ENCODE measurements at places on chromosomes 13 and 19.

- DNase-seq, result no peak
These were observed 6.2 kb downstream of the SYT5 start for GRCh38 chr19:55173714-55174409.

GRCh38 chr19:11194656-11195558 lies 2.4 kb downstream of the KANK2 start:
- DNase-seq, result no peak

GRCh38 chr13:28889086-28889732 lies 69.1 kb downstream of the MTUS2 start:
- no peak for DNase-seq

DNA sequence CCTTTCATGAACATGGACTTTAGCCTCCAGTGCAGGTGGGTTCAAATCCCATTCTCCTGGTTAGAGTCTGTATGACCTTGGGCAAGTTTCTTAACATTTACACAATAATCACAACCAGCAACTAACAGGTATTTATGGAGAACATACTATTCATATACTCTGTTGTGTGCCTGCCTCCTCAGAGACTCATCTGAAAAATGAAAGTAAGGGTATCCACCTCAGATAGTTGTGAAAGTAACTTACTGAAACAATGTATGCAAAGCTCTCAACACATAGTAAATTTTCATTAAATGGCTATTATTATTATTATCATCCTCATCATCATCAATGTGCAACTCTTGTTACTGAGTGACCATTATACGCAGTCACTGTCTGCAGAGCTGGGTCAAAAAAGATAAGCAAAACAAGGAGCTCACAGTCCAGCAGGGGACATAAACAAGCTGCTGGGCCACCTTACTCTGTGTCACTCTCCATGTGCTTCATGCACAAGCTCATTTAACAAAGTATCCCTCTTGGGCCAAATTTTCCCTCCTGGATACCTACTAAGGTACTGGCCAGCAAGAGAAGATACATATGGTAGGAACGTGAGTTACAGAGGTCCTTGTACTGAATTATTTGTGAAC lies 70.9 kb upstream of the FNDC3A start:
- DNase-seq, result no peak

DNA sequence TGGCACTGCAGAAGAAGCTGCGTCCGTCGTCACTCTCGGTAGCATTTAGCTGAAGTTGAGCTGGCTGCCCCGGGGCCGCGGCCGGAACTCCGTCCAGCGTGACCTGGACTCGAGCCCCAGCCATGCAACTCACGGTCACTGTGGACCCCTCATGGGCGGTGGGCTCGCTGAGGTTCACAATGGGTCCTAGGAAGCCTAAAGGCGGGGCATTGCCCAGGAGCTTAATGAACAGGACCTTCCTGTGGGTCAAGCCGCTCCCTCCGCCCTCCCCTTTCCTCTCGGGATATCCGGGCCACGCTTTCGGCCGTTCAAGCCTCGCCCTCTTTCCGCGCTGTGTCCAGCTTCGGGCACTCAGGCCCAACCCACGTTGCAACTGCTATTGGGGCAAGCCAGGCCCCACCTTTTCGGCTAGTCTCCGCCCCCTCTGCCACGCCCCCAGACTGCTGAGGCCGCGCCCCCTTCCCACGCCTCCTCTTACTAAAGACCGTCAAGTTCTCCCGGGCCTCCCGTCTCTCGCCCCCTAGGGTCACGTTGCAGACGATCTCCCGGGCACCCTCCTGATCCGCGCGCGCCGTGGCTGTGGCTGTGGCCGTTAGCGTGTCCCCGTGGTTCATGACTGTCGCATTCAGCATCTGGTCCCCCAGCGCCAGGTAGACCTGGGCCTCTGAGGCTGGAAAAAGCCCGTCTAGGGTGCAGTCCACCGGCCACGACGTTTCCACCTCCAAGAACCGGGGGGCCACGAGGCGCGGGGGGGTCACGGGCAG lies 1.4 kb upstream of the RAVER1 start:
- DNase-seq, result no peak

GRCh38 chr13:52776726-52777125 lies 37.1 kb upstream of the CNMD start:
- no peak for DNase-seq

GRCh38 chr19:28889941-28890670 lies 322.8 kb downstream of the UQCRFS1 start:
- no peak for DNase-seq

GRCh38 chr13:101230271-101230890 lies 185.9 kb downstream of the NALCN start:
- DNase-seq, result no peak

DNA sequence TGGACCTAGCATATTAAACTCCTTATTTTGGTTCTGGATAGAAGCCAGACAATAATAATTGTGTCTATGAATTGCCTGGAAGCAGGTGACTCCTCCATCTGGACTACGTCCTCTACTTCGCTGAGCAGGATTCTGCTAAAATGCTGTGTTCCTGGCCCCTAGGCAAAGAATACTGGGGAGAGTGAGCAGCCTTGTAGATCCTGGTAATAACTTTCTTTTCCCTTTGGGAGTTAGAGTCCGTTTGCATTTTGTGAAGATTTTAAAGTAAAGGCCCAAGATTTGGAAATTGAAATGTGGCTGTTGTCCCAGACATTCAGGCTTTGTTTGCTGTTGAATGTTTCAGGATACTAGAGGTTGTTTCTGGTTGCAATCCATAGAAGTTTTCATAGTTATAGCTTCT lies 511.9 kb upstream of the KLF12 start:
- DNase-seq, result no peak

GRCh38 chr13:107367258-107367657 lies 799.3 kb upstream of the ARGLU1 start:
- DNase-seq, result no peak

- DNase-seq, result no peak
These were observed 6.3 kb downstream of the CFAP97D2 start for GRCh38 chr13:114185182-114185971.

GRCh38 chr19:17751912-17752273 lies 616 bp downstream of the FCHO1 start:
- no peak for DNase-seq

GRCh38 chr19:41776700-41777099 lies 19.7 kb upstream of the CEACAM3 start:
- DNase-seq, result no peak

DNA sequence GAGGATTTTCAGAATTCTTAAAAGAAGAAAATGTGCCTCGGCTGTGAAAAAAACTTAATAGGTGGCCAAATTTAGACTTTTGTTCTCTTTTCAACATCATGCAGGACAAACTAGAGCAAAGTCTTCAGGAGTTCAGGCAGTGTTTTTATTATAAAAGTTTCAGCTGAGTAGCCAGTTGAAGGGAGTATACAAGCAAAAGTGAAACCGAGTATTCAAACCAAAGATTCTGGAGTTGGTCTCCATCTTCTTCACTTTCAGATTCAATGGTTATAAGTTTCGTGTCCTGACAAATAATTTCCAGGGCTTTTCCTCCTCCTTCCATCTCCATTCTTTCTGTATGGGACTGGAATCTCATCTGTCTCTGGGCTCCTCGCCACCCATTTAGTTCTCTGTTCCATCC lies 379.7 kb downstream of the GPC5 start:
- DNase-seq, result no peak

DNA sequence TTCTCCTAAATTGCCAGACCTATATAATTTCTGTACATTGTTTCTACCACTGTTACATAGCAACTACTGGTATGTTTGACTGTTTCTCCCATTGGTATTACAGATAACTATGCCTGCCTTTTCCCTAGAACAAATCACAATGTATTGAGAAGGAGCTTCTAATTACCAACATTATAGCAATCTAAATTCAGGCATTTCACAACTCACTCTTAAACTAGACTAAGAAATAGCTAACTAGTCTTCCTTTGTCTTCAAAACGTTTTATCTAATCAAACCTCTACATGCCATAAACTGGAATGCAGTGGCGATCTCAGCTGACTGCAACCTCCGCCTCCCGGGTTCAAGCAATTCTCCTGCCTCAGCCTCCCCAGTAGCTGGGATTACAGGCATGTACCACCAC lies 18.2 kb downstream of the RBM26 start:
- no peak for DNase-seq

DNA sequence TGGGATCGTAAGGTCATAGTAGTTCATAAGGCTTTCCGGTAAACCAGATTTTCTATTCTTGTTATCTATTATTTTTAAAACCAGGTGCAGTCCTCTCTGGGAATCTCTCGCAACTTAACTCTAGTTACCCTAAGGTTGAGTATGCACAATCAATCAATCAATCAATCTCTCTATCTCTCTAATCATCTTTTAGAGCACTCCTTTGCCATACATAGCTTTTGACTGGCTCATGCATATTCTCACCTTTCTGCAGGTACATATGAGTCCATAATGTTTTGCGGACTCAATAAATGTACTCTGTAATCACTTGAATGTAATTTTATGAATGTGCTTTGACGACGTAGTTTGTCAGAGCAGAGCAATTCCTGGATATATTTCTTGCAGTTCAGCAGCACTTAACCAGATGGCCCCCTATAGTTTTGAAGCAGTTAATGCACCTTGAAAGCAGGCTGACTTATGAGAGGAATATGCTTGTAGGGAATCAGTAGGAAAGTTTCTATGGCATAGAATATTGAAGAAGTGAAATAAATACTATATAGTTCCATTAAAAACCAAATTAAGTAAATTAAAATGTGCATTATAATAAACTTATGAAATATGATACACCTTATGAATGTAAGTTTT lies 524.7 kb downstream of the GPC5 start:
- no peak for DNase-seq

GRCh38 chr13:42047561-42048341 lies 697 bp upstream of the DGKH start:
- DNase-seq, result no peak

GRCh38 chr13:73303851-73304250 lies 245.0 kb downstream of the KLF5 start:
- no peak for DNase-seq

DNA sequence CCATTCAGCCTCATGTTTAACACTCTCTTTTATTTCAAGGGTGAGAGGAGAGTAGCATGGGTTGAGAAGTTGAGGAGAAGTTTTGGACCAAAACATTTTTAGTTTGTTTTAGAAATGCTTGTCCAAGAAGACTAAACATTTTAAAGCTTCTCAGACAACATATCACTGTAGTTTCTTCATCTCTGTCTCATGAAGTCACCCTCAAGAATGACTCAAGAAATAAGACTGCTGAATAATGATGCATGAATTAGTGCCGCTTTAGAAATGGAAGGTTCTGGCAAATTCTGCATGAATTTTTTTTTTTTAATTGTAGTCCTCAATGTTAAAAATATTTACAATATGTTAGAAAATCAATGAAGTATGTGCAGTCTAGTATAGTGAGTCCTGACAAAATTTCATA lies 422.7 kb upstream of the ARGLU1 start:
- DNase-seq, result no peak

- peak; percentile 40 for DNase-seq
These were observed 176.9 kb downstream of the SHISA2 start for GRCh38 chr13:25874907-25875306.

DNA sequence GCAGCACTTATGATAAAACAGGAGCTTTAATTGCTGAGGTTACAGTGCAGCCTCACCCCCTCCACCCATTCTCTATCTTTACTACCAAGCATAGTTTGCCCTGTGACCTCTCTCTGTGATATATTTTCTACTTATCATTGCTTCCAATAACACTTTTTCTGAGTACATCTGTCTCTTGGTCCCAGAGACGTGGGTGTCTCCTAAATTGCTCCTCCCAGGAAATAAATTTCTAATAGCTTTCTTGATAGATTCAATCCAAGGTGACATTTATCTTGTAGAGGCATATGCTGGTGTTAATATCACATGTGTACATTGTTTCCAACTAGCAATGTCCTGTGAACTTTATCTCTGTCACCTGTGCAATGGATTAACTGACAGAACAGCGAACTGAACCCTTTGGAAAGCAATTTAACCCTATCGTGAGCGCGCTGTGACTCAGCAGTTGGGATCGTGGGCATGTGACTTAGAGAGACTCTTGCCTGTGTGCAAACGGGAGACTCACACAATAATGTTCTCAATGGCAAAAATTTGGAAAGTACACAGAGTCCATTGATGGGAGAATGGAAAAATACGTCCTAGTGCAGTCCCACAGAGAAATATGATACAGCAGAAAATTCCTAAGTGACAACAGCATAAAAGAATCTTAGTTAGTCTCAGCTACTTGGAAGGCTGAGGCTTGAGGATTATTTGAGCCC lies 7.0 kb upstream of the MAP2K2 start:
- DNase-seq, result no peak

- no peak for DNase-seq
These were observed 700 bp downstream of the ZNF816 start for GRCh38 chr19:52961981-52962380.

DNA sequence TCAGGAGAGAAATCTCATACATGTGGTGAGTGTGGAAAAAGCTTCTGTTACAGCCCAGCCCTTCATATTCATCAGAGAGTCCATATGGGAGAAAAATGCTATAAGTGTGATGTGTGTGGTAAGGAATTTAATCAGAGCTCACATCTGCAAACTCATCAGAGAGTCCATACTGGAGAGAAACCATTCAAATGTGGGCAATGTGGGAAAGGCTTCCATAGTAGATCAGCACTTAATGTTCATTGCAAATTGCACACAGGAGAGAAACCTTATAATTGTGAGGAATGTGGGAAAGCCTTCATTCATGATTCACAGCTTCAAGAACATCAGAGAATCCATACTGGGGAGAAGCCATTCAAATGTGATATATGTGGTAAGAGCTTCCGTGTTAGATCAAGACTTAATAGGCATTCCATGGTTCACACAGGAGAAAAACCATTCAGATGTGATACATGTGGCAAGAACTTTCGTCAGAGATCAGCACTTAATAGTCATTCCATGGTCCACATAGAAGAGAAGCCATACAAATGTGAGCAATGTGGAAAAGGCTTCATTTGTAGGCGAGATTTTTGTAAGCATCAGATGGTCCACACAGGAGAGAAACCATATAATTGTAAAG lies 15.2 kb downstream of the ZNF221 start:
- no peak for DNase-seq

- DNase-seq, result no peak
These were observed 435.6 kb downstream of the PCDH9 start for GRCh38 chr13:66794340-66795031.

GRCh38 chr13:52925251-52925650 lies 76.8 kb upstream of the PCDH8 start:
- DNase-seq, result no peak

GRCh38 chr13:47017476-47017875 lies 120.6 kb upstream of the HTR2A start:
- no peak for DNase-seq

DNA sequence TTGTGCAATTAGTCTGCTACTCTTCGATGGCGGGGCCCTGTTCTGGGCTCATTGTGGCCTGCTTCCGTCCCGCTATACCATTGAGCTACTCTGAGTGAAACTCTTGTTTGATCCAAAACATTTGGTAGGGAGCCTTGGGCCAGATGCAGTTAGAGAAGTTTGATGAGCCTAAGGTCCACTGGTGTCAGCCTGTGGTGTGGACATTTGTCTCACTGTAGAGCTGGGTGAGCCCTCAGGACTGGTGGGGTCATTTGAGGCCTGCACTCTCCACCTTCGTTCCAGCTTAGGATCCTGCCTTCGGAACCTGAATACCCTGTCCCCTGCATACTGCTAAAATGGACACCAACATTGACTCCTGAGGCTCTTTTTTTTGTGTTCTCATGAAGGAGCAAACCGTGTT lies 6.9 kb downstream of the UBAC2 start:
- DNase-seq, result no peak
